ENCODE measurements at places on chromosomes 1 and 21. TPM values are rescaled to one million over a fixed set of nuclear protein-coding genes. Genes with fewer than 3 reads are reported as not detected.

- DNase-seq: no peak
- no peaks in the 10 kb centered on the region for H3K4me1 ChIP-seq
- no peaks in the 10 kb centered on the region for H3K36me3 ChIP-seq
- no peaks in the 10 kb centered on the region for H3K27me3 ChIP-seq
- H3K4me3 ChIP-seq: no peak overlapping the region
- no peak overlapping the region for H3K27ac ChIP-seq
These were observed 36.2 kb upstream of the POU3F1 start for GRCh38 chr1:38082769-38083263.

The GJA5 gene
- total RNA-seq: 0.36 TPM

DNA sequence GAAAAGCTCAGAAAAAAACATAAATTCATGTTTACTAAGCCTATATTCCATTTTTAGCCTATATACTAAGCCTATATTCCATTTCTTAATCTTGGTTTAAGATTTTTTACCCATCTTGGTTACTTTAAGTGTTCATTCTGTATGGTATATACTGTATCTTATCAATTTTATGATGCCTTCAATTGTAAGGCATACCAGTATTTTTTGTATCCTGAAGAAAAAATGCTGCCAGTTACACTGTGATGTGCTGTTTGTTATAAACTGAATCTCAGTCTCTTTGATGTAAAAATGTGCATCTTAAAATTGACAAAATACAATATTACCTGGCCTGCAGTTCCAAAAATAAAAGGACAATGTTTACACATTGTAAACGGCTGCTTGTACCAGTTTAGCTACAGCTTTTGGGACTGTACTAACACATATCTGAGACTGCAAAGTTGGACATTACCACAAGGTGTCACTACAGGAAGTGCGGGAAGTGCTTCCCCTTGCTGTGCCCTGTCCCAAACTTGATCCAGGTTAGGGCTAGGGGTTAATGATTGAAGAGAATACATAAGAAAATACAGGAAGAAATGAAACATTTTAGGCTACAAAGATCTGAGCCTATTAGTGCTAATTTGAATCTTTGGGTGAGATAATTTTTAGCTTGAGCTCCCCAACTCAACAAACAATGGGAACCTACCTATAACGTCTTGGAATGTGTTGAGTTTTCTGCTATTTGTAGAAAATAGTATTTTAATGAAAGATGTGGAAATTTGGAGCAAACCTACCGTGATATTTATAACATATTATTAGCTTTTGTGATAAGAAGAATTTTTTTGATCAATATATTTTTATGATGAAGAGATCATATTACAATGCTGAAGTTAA lies 108.9 kb downstream of the LBR start:
- DNase-seq: peak; percentile 20
- no peak overlapping the region for H3K27ac ChIP-seq

DNA sequence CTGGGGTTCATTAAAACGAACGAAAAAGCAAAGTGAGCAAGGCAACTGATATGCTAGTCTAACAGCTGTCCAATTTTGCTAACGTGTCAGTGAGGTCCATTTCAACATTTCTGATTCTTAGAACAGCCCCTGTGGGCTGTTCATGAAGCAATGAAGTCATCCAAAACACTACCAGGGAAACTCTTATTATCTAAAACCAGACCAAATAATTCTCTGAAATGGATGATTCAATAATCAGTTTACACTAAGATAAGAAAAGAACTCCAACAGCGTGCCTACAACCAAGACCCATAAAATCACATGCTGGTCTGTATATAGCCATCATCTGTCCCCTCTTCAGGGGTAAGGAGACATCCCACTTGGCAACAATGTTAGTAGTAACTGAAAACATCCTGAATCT lies 122.7 kb downstream of the TGFBR3 start:
- no peaks in the 10 kb centered on the region for H3K4me1 ChIP-seq
- no peaks in the 10 kb centered on the region for H3K36me3 ChIP-seq
- H3K4me3 ChIP-seq: no peak overlapping the region
- H3K27ac ChIP-seq: no peak overlapping the region
- no peaks in the 10 kb centered on the region for H3K27me3 ChIP-seq
- DNase-seq: no peak

DNA sequence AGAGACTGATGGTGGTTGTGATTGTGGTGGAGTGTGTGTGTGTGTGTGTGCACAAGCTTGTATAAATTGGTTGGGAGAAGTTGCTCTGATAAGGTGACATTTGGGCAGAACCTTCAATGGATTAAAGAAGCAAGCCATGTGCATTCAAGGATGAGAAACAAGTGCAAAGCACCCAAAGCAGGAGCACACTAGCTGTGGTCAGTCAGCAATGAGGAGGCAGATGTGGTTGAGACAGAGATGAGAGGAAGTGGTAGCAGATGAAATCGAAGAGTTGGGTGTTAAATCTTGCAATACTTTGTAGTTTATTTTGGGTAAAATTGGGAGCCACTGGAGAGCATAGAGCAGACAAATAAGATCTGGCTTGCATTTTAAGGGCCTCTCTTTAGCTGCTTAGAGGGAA lies 4.4 kb upstream of the PGBD5 start:
- H3K27ac ChIP-seq: no peak overlapping the region
- no peak overlapping the region for H3K4me3 ChIP-seq
- DNase-seq: no peak
- peaks cover 15% of the 10 kb centered on the region for H3K27me3 ChIP-seq
- H3K36me3 ChIP-seq: no peaks in the 10 kb centered on the region

The TSPAN2 gene
- 32.8 TPM for total RNA-seq

The BNIPL gene
- total RNA-seq: 0.29 TPM

GRCh38 chr1:149928401-149928724 lies 760 bp upstream of the SF3B4 start:
- H3K4me3 ChIP-seq: peak overlapping the region; percentile 84
- no peak for DNase-seq
- no peaks in the 10 kb centered on the region for H3K27me3 ChIP-seq
- peaks cover 31% of the 10 kb centered on the region for H3K4me1 ChIP-seq
- H3K36me3 ChIP-seq: peaks cover 28% of the 10 kb centered on the region

GRCh38 chr1:192550922-192551534 lies 24.5 kb upstream of the RGS1 start:
- no peaks in the 10 kb centered on the region for H3K36me3 ChIP-seq
- no peaks in the 10 kb centered on the region for H3K27me3 ChIP-seq
- DNase-seq: peak; percentile 97
- peak overlapping the region; percentile 53 for H3K27ac ChIP-seq
- H3K4me1 ChIP-seq: peaks cover 16% of the 10 kb centered on the region
